ENCODE measurements at places on chromosomes 12 and 14. TPM values are rescaled to one million over a fixed set of nuclear protein-coding genes. Genes with fewer than 3 reads are reported as not detected.

- no peaks in the 10 kb centered on the region for H3K4me1 ChIP-seq
- H3K4me3 ChIP-seq = no peak overlapping the region
- no peak for DNase-seq
- H3K36me3 ChIP-seq = no peaks in the 10 kb centered on the region
- no peaks in the 10 kb centered on the region for H3K27me3 ChIP-seq
These were observed 29.5 kb downstream of the ABHD12B start for GRCh38 chr14:50901361-50901760.

The METTL3 gene
- total RNA-seq = 101 TPM

The GPHN gene
- total RNA-seq = 15.3 TPM

The POTEM gene
- not detected for total RNA-seq

The STAC3 gene
- total RNA-seq = 1.0 TPM

Measured in uterus (tissue), 4 donors.